GDM1 (cell line): ENCODE measurements at places on chromosomes 12 and 14.

- no peak for DNase-seq
Observed at GRCh38 chr14:47744155-47744554, 68.8 kb upstream of the MDGA2 start.

GRCh38 chr12:76726626-76727025, 37.3 kb upstream of the ZDHHC17 start:
- no peak for DNase-seq

DNA sequence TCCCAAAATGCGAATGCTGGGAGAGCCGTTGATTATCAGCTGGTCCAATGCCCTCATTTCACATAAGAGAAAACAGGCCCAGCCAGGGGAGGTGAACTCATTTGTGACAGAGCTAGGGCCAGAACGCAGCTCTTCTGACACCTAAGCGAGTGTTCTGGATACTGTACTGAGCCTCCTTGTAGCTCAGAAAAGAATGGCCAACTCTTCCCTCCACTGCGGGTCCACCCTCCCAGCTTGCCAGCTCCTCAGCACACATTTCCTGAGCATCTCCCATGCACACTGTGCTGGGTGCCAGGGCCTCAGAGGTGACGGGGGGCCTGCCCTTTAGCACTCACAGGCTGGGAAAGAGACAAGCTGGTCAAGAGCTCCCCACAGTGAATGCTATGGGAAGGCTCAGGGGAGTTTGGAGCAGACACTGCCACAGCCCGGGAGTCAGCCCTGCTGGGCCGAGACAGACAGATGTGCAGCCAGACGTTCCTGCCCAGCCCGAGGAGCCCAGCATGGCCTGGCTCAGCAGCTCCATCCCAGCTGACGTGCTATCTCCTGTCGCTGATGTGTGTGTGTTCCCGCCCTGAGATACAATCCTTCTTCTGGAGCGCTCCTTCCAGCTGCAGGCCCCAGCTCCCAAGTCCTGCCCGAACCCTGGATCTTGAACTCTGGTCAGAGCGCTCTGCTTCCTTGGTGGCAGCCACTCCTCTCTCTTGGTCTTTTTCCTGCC, 3.5 kb downstream of the CMTM5 start:
- no peak for DNase-seq

DNA sequence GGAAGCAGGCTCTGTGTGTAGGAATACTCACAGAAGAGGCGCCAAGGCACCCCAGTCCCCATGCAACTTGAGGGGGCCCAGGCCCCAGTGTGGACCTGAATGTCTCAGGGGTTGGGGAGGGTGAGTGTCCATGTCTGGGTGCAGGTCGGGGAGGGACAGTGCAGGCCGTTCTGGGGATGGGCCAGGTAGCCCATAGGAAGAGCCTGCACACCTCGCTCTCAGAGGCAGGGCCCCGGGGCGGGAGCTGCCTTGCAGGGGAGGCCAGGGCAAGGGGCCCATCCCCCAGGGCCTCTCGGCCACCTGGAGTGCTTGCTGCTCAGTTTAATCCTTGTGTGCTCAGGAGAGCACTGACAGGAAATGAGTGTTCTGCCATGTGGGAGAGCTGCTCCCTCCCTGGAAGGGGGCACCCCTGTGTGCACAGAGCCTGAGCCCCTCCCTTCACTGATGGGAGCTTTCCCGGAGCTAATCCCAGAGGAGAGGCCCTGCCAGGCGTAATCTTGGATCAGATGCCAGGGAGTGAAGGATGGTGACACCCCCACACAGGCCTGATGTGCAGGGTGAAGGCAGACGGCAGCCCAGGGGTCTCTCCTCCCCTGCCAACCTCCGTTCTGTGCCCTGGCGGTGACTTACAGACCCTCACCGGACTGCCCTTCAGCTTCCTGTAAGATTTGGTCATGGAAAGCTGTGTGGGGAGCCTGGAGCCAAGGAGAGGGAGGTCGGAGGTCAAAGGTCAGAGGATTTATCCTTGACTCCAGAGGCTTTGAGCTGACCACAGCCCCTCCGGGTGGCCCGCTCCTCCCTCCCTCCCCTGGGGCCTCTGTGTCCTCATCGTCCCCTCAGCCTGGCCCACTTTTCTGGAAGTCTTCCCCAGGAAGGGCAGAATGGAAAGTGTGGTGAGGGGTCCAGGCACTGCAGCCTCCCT, 24.4 kb upstream of the FBRSL1 start:
- DNase-seq: no peak

- no peak for DNase-seq
Observed at GRCh38 chr12:24738441-24738840, 210.5 kb downstream of the BCAT1 start.

DNA sequence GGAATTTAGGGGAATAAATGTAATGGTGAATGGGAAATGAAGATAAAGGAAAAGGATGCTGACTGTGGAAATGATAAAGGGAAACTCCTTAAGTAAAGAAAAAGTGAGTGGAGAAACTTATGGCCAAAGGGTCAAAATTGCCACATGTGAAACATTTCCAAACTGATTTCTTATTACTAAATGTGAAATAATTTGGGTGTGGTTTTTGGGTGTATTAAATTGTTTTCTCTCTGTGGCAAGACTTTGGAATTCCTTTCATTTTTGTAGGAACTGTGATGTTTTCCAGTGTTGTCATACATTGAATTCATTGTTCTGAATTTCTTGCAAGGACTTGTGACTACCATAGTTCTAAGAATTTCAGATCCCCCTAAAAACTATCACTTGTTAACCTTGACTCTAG, 1891.5 kb upstream of the SEL1L start:
- no peak for DNase-seq

- no peak for DNase-seq
Observed at GRCh38 chr14:20684662-20685456, 499 bp downstream of the RNASE4 start.

- no peak for DNase-seq
Observed at GRCh38 chr12:101243074-101243473, 33.0 kb upstream of the SLC5A8 start.

DNA sequence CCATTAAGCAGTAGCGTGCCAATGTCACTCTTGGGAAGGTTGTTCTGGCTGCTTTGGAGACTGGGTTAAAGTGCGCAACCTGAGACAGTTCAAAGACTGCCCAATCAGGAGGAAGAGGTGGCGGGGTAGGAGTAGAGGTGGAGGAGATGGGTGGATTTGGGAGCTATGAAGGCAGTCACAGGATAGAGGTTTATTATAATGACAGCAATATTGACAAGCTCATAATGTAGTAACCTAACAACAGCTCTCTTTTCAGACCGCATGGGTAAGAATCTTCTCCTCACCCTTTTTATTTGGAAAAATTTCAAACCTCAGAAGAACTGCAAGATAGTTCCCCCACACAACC, 5.3 kb upstream of the PSMD9 start:
- DNase-seq: no peak

DNA sequence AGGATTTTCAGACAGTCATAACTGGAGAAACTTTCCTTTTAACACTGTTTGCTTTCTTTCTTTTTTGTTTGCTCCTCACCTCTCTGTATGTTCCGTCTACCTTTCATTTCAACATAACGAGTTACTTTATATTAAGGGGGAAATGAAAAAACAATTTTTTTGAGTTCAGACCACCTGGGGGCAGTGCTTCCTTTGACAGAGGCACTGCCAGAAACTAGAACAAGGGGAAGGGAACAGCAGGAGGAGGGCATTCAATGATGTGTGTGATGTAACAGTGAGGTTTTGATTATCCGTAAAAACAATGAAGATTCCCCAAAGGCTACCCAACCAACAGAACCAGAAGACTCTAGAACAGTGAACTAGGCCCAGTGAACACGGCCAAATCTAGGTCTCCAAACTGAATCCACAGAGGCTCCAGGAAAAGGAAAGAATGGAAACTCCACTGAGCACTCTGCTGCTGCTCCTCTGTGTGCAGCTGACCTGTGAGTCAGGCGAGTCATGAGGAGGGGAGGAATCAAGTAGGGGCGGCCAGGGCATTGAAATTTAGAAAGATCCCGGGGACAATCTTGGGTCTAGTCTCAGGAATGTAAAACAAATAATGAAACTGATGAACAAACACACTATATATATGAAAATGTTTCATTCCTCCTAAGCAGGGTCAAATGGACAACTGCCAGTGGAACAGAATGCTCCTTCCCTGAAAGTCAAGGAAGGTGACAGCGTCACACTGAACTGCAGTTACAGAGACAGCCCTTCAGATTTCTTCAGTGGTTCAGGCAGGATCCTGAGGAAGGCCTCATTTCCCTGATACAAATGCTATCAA, 323.5 kb downstream of the DAD1 start:
- DNase-seq: no peak

DNA sequence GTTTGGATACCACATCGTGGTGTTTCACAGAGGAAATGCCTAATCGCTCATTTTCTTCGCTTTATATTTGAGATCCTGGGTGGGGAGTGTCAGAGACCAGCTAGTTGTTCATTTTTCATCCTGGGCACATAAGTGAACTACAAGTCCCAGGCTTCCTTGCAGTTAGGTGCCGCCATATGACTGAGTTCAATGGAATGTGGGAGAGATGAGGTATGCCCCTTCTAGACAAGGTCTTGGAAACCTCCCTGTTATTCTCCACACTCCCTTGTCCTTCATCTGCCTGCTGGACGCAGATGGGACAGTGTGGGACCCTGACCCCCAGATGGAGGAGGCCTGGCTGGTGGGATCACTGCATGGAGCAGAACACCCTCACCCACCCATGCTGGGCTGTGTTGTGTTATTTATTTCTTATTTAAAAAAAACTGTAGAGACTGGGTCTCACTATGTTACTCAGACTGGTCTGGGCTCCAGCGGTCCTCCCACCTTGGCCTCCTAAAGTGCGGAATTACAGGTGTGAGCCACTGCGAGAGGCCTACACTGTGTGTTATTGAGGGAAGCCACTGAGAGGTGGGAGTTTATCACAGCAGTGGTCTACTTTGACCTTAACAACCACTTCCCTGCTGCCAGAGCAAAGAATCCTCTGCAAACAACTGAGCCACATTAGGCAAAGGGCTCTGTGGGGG, 42.9 kb upstream of the VRK1 start:
- DNase-seq: no peak

DNA sequence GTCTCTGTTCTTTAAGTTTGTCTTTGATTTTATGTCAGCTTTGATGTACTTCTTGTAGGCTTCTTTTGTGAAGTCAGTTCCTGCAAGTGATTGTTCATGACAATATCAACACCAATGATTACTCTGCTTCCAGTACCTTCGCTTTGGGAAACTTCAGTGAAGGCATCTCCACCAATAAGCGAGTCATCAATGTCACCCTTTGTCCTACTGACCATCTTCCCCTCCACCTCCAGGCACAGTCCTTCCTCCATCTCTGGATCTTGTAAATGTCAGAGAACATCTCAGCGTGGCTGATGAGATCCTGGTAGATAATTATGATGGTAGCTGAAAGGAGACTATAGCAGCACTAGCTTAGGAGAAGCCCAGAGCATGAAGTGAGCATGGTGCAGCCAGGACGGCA, 40.4 kb upstream of the A2M start:
- DNase-seq: no peak

GRCh38 chr12:52259657-52260243, 14.7 kb upstream of the KRT86 start:
- DNase-seq: peak; percentile 44

GRCh38 chr14:81516986-81517797, 16.5 kb downstream of the SEL1L start:
- DNase-seq: no peak

- peak; percentile 43 for DNase-seq
Observed at GRCh38 chr14:34013721-34014060, 62.8 kb upstream of the EGLN3 start.

GRCh38 chr12:104520242-104520900, 63.6 kb downstream of the CHST11 start:
- DNase-seq: no peak

GRCh38 chr12:123488539-123489230, 30.7 kb downstream of the SNRNP35 start:
- DNase-seq: no peak

GRCh38 chr12:108649126-108649525, 15.4 kb upstream of the SELPLG start:
- no peak for DNase-seq

GRCh38 chr12:31477687-31478086, 113.2 kb downstream of the DENND5B start:
- DNase-seq: no peak

DNA sequence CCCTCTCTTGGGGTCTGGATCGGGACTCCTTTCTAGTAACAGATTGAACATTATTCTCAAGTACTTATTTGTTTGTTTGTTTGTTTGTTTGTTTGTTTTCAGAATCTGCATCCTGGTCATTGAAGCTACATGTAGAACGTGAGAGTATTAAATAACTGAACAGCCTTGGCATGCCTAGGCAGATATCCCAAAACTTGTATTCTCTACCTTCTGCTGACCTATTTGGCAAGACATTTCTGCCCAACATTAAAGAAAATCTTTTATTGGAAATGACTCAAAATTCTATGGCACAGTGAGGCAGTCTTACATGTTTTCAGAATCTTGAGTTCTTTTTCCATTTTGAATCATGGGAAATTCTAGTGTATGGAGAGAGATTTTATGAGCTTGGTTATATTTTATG, 165.1 kb upstream of the CNOT2 start:
- no peak for DNase-seq
